ENCODE measurements at places on chromosomes 5 and 9.
A peak's percentile ranks its signal among the peaks of the same experiment; 100 is the strongest.

- DNase-seq, result no peak
Measured at GRCh38 chr5:40041452-40041851, 616.7 kb upstream of the DAB2 start.

- DNase-seq, result no peak
Measured at GRCh38 chr5:1316588-1317340, 21.9 kb upstream of the TERT start.

DNA sequence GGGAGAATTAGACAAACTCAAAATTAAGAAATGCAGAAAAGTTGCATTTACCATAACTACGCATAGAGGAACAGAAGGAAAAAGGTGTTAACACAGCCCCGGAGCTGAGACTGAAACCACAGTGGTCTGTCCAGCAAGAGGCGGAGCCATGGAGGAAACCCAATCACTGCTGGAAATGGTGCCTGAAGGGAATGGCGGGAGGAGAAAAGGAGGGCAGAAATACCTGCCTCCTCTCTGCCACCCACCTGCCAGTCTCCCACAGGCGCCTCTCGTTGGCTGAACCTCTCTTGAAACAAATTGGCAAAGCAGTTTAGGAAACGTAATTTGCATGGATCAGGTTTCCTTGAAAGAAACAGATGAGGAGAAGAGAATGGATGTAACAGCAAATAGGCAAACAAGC, 9.7 kb upstream of the PRKACG start:
- peak; percentile 40 for DNase-seq

- no peak for DNase-seq
Measured at GRCh38 chr5:83015676-83016075, 61.5 kb downstream of the TMEM167A start.

GRCh38 chr9:132059361-132059760, 20.3 kb downstream of the MED27 start:
- no peak for DNase-seq

DNA sequence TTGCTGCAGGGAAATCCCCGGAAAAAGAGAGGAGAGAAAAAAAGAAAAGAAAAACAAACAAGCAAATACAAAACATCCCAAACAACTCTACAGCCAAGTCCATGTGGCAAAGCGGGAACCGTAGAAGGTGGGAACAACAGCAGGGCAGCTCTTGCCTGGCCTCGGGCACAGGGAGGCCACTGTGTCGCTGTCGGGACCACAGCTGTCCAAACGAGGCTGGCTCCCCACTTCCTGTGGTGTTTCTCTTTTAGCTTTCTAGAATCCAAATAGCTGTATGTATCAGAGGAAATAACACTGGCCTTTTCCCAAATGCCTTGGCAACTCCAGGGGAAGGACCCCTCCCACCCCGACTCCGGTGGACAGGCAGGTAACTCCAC, 41.6 kb upstream of the EQTN start:
- DNase-seq, result no peak

GRCh38 chr5:73143716-73144115, 23.3 kb downstream of the TMEM171 start:
- DNase-seq, result no peak

DNA sequence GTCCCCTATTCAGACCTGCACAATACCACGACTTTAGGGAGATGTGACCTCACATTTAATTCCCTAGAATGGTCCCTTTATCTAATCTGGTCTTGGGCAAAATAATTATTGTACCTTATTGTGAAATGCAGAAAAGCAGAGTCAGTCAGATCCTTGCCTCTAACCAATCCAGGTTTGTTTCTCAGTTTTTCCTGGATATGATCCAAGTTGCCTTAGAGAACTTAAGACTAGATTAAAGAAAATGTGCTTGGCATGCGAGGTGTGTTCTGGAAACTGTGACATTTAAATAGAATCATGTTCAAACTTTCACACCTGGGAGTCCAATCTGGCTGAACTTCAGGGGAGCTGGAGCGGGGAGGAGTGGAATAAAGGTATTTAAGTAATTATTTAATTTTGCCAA, 696.2 kb downstream of the DNAH5 start:
- DNase-seq, result peak; percentile 24

GRCh38 chr5:140677947-140678346, 4.6 kb upstream of the DND1 start:
- DNase-seq, result no peak

GRCh38 chr5:65811004-65811403, 89.0 kb downstream of the NLN start:
- peak; percentile 58 for DNase-seq

- no peak for DNase-seq
Measured at GRCh38 chr9:69798744-69799143, 21.9 kb upstream of the CFAP95 start.

- peak; percentile 50 for DNase-seq
Measured at GRCh38 chr5:9519537-9519936, 26.3 kb downstream of the SEMA5A start.

DNA sequence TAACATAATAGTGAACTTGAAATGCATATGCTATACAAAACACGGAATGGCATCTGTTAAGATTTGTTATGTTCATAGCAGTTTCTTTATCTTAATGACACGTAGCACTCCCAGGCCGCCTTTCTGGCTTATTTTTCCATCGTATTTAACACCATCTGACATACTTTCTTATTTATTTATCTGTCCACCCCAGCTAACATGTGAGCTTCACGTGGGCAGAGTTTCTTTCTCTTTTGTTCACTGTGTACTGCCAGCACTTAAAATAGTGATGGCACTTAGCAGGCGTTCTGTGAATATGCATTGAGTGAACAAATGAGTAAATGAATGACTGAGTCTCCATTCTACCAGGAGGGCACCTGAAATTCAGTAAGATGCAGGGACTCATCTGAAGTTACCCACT, 29.4 kb upstream of the SYNPO start:
- no peak for DNase-seq

DNA sequence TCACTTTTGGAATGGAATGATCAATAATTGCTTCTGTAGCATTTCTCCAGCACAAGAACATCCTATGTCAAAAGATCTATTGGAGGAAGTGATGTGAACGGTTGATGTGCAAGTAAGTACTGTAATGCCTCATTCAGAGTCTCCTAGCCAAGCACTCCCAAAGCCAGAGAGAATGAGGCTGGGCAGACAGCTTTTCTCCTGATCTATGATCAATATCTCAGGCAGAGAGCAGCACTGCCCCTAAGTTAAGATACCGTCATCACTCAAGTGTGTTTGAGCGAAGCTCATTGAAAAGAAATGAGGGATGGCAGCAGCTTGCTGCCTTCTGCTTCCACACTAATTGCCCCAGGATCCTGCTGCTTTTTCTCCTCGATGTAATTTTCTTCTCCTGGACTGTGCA, 324.1 kb upstream of the GRAMD2B start:
- DNase-seq, result no peak

- no peak for DNase-seq
Measured at GRCh38 chr9:127406799-127407491, 10.0 kb downstream of the SLC2A8 start.

Data from stomach (tissue), 19 donors.